ENCODE measurements at places on chromosomes 6 and 20.

GRCh38 chr20:3814928-3815495, 5.3 kb upstream of the AP5S1 start:
- peak; percentile 53 for DNase-seq

DNA sequence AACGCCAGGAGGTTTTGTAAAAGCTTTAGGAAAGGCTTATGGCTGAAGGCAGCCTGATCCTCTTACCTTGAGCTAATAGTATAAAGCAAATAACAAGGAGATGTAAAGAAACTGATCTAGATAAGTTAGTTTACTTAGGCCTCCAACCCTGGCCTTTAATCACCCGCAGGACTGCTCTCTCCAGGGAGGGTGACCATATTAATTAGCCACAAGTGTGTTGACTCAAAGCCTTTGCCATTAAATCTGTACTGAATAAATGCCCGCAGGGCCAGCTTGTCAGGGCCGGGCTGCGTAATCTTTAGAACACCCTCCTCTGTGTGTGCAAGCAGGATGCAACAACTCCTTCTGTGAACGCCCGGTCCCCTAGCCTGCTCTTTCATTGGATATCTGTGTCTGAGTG, 6.1 kb upstream of the PRSS16 start:
- no peak for DNase-seq

DNA sequence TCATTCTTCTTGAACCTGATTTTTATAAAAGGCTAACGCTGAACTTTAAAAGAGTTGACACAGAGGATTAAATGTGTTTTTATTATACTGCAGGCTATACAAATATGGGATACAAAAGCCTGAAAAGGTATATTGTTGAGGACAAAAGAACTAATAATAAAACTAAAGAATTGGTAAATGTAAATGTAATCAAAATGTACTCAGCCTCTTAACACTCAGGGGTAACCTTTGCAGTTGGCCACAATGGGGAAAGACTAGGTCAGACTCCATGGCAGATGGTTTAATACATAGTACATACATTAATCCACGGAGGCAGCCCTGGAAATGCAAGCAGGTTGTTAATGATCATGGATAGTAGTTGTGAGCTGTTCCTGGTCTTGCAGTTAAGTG, 57.5 kb downstream of the SOBP start:
- DNase-seq = no peak

DNA sequence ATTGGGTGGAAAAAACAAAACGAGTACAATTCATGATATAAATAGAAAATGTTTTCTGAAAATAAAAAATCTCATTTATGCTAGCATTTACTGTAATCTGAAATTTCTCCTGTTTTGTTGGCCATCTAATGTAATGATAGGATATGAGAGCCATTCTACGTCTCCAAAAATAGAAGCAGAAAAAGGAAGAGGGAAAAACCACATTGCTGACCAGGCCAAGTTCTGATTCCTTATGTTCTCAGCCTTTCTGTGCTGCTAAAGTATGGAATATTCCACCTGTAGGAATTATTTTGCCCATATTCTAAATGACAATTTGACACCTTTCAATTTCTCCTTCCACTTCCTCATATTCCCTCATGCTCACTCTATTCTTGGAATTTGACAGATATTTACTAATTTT, 110.2 kb downstream of the TBXT start:
- DNase-seq = no peak

DNA sequence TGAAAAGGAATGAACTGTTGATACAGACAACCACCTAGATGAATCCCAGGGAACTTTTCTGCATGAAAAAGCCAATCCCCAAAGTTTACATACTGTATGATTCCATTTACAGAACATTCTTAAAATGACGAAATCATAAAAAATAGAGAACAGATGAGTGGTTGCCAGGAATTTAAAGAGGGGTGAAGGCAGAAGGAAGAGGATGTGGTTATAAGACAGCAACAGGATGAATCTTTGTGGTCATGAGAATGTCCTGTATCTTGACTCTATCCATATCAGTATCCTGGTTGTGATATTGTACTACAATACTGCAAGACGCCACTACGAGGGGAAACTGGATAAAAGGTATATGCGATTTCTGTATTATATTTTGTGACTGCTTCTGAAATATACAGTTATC, 70.1 kb upstream of the EMILIN3 start:
- no peak for DNase-seq

GRCh38 chr6:33853026-33853425, 49.2 kb upstream of the MLN start:
- no peak for DNase-seq

DNA sequence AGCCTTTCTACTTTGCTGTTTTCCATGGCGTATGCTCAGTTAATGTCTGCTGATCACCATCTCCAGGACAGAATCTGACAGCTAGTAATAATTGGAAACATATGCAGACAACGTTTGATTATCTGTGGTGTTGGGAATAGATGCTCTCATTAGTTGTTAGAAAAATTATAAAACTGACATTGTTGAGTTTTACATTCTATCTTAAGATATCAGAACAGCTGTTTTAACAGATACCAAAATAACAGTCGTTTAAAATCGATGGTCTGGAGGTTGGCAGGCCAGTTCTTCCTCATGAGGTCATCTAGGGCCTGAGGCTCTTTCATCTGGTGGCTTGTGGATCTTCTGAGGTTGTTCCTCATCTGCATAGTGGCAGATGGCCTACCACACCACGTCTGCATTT, 137.6 kb downstream of the AIG1 start:
- no peak for DNase-seq
